Lower leg skin (tissue), 4 donors: ENCODE measurements at places on chromosomes 5 and 9. TPM values are rescaled to one million over a fixed set of nuclear protein-coding genes. Genes with fewer than 3 reads are reported as not detected.

Gene PCDHB4
- total RNA-seq: 2.8 TPM

Gene ROPN1L
- 1.0 TPM for total RNA-seq

Gene SPOCK1
- 13.5 TPM for total RNA-seq

Gene BARHL1
- total RNA-seq: not detected

Gene CTXN3
- not detected for total RNA-seq

Gene AFAP1L1
- total RNA-seq: 8.3 TPM

Gene SLIT3
- total RNA-seq: 29.3 TPM

Gene PPP2R2B
- total RNA-seq: 8.4 TPM

Gene ABLIM3
- total RNA-seq: 12.3 TPM

Gene ANKRD18B
- total RNA-seq: 5.5 TPM

Gene GRHPR
- total RNA-seq: 181 TPM

Gene IL3
- total RNA-seq: not detected

Gene IFNA13
- not detected for total RNA-seq

Gene C9
- total RNA-seq: not detected

DNA sequence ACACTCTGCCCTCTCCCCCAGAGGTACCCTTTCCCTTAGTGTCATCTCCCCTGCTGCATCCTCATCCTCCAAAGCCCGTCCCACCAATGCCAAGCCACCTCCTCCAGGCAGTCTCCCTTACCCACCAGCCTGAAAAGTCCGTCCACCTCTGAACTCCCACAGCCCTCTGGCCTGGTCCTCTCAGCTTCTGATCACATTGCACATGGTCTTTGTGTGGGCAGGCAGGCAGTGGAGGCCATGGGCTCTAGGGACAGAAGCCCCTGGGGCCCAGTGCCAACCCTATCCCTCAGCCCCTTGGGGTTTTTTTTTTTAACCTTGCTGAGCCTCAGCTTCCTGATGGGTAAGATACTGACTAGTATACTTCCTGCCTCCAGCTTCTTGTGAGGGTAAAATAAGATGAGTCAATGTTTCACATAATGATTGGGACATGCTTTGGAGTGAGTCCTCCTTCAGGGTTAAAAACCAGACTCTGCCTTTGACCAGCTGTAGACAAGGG, 19.4 kb downstream of the CSF1R start:
- no peak for DNase-seq

DNA sequence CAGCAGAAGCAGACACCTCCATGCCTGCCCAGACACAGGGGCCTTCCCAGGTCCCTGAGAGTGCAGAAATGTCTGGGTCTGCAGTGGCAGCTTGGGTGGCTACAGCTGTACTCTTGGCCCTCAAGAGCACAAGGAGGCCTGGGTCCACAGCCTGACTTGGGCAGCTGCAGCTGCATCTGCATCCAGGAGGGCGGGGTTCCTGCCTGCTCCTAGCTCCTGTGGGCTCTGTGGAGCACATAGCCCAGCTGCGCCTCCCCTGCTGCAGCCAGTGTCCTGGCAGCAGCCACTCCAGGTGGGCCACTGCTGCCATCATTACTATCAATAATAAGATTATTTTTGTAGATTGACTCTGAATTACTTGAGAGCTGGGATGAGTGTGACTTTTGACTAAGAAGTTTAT, 162.0 kb upstream of the PTCH1 start:
- DNase-seq: no peak

- DNase-seq: no peak
These were observed 677 bp downstream of the MFAP3 start for GRCh38 chr5:154039458-154039829.

DNA sequence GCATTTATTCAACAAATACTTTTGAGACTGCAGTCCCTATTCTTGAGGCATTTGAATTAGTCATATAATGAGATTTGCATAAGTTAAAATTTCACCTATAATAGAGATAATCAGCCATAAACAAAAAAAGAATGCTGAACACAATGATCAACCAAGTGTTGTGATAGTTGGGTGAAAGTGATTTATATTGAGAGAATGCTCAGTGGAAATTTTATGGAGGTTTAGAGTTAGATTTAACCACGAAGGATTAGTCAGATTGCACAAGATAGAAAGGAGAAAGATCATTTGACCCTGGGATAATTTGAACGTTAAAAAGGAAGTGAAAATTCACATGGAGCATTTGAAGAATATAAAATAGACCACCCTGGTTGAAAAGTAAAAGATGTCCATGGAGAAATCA, 356.2 kb downstream of the NPR3 start:
- no peak for DNase-seq

GRCh38 chr5:107557051-107557658, 113.6 kb downstream of the EFNA5 start:
- no peak for DNase-seq

DNA sequence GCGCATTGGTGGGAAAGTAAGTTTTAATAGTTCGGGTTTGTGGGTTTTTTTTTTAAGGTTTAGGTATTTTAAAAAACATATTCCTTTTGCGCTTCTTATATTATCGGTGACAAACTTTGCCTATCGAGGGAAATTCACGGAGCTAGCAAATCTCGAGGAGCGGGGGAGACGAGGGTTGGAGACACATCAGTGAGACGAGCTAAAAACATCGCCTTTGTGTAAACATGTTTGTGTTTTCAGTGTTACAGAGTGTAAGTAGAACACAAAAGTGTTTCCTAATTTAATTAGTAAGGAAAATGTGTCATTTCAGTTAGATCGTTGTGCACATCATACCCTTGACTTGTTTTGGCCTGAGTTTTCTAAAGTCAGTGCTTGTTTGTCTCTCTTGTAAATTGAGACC, 945 bp downstream of the BTF3 start:
- DNase-seq: no peak

DNA sequence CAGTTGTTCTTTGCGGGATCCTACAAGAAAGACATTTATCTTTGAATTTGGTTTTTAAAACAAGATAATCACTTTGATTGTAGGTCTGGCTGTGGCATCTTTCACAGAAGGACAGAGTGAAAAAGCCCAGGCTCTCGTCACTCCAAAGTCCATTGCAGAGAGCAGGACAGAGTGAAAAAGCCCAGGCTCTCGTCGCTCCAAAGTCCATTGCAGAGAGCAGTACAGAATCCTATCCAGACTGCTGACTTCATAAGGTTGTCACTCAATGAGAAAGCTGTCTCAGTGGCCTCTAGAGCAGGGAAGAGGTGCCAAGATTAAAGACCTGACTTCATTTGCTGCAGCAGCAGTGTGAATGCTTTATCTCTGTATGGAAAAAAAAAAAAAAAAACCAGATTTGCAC, 16.3 kb upstream of the GPX8 start:
- DNase-seq: no peak

DNA sequence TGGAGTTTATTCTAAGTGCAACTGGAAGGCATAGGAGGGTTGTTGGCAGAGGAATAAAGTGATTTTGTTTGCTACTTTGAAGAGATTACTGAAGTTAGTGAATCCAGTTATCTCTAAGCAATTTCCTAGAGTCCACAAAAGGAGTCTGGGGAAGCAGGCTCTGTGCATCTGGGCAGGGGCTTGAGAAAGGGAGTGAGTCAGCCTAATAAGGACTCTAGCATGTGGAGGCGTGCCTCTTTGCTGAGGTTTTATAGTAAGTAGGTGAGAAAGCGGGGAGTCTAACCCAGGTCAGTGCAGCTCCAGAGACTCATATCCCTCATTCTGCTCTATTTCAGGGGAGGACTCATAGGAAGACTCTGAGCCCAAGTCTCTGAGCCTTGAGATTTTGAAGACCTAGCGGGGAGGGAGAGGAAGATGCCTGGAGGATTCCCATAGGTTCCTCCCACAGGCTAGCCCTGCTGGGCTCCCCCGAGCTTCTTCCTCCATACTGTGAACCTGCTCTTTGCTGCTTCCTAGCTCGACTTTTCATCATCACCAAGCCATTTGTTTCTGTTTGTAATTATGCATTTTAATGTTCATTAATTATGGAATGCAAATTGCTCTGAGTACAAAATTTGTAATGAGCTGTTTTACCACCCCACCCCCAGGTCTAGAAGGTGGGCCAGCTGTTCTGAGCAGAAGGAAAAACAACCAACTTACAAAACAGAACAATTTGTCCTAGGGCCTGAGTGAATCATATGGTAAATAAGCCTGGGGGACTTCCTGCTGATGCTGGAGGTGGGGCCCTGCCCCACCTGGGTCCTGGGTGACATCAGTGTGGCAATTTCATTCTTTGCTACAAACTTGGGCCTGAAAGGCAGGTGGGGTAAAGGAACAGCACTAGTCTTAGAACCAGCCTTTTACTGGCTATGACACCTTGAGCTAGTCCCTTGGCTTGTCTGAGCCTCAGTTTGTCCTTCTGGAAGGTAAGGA, 150.2 kb downstream of the TRIM32 start:
- no peak for DNase-seq

- DNase-seq: no peak
These were observed 204.4 kb downstream of the GLIS3 start for GRCh38 chr9:4095484-4095883.

DNA sequence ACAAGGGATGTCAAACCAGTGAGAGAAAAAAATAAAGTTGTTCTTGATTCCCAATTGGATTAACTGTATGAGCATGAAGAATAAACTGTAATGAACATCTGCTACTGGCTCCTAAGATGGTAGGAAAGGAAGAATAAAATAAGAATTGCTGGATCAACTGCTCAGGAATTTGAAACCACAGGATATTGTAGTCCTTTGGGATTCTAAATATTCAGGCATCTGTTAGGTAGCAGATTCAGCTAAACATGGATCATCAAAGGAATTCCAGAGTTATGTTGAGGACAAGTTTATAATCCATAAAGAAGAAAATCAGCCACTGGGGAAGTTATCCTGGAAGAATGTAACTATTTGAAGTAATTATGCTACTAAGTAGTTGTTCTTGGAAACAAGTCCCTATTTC, 65.8 kb downstream of the ISL1 start:
- no peak for DNase-seq

- peak; percentile 87 for DNase-seq
These were observed 1.0 kb downstream of the NAIF1 start for GRCh38 chr9:128065907-128066712.

GRCh38 chr5:63554191-63554590, 408.1 kb downstream of the HTR1A start:
- DNase-seq: no peak

DNA sequence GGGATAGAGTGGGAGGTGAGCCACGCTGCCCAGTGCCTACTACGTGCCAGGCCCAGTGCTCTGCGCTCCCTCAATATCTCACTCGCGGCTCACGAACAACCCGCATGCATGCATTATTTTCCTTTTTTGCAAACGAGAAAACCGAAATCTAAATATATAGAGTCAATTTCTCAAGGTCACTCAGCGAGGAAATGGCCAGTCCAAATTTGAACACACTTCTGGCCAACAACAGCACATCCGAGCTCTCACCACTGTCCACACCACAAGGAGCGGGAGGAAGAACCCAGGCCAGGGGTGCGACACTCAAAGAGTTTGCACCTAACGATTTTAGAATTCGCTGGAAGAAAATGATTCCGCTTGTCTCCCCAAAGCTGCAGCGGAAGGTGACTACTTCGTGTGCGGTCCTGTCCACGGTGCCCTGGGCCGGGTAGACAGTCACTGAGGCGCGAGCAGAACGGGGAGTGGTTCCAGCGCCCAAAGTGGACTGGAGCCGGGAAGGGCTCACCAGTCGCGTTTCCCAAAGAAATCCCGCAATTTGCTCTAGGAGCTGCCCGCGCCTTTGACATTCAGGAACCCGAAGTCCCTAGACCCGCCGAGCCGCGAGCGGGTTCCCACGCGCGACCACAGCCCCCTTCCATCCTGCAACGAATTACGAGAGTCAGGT, 1.1 kb upstream of the TLX3 start:
- peak; percentile 83 for DNase-seq

DNA sequence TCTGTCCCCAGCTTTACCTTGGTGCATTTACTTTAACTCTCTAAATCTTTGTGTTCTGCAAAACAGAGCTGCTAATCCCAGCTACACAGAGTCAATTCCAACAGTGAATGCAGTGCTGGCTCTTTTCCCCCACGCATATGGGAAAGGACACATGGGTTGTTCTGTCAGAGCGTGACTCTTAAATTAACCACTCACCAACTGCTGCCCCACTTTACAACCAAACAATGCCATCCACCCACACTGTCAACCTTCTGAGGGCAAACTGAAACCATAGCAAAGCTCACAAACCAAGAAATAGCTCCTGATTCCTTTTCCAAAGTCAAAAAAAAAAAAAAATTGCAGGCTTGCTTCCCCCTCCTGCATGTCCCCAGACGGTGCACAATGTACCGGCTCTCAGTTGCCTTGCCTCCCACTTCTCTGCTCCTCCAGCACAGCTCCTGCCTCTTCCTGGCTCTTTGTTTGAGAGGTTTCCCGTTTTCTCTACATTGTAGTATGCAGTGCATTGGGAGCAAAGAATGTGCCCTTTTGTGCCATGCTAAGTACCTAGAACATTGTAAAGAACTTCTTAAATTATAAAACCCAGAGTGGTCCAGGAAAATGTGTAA, 151.5 kb upstream of the DAPK1 start:
- no peak for DNase-seq

GRCh38 chr5:168691891-168692290, 112.7 kb upstream of the PANK3 start:
- no peak for DNase-seq

DNA sequence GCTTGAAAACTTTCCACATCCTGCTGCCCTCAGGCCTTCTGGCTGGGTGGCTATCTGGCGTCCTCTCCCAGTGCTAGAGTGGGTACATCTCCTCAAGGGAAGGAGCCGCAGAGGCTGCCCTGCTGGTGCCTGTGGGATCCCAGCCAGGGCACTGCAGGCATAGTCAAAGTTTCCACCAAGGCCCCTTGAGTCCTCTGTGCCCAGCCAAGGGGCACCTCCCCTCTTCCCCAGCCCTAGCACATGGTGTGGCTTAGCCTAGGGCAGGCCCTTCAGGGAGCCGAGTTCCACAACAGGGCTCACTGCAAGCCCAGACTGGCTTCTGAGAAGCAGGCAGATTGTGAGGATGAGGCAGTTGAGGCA, 103.2 kb downstream of the RGS3 start:
- DNase-seq: peak; percentile 85

- DNase-seq: no peak
These were observed 60.0 kb downstream of the HRH2 start for GRCh38 chr5:175717837-175718236.

DNA sequence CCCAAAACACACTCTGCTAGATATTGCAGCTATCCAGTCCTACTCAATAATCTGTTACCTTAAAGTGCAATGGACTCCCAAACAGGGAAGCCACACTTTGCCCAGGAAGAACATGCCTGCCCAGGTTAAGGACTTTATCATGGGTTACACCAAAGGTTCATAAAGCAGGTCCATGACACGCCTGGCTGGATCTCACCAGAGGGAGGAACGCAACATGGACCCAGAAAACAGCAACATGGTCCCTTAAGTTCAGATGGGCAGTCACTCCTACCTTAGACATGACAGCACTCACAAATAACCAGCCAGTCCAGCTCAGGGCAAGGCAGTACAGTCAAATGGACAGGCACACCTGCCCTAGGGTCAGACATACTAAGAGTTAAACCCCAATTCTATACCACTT, 3.8 kb downstream of the P4HA2 start:
- DNase-seq: peak; percentile 61

GRCh38 chr9:105027084-105027483, 99.1 kb upstream of the ABCA1 start:
- no peak for DNase-seq
